NB4 (cell line): ENCODE measurements at places on chromosomes 4 and X.

GRCh38 chr4:131337936-131338335, 1811.2 kb upstream of the PCDH10 start:
- no peak for DNase-seq

- no peak for DNase-seq
Observed at GRCh38 chr4:6445403-6446129, 26.8 kb downstream of the PPP2R2C start.

- DNase-seq: no peak
Observed at GRCh38 chr4:38497121-38497520, 166.9 kb upstream of the KLF3 start.

GRCh38 chr4:6582889-6583490, 8.0 kb downstream of the MAN2B2 start:
- peak; percentile 66 for DNase-seq

DNA sequence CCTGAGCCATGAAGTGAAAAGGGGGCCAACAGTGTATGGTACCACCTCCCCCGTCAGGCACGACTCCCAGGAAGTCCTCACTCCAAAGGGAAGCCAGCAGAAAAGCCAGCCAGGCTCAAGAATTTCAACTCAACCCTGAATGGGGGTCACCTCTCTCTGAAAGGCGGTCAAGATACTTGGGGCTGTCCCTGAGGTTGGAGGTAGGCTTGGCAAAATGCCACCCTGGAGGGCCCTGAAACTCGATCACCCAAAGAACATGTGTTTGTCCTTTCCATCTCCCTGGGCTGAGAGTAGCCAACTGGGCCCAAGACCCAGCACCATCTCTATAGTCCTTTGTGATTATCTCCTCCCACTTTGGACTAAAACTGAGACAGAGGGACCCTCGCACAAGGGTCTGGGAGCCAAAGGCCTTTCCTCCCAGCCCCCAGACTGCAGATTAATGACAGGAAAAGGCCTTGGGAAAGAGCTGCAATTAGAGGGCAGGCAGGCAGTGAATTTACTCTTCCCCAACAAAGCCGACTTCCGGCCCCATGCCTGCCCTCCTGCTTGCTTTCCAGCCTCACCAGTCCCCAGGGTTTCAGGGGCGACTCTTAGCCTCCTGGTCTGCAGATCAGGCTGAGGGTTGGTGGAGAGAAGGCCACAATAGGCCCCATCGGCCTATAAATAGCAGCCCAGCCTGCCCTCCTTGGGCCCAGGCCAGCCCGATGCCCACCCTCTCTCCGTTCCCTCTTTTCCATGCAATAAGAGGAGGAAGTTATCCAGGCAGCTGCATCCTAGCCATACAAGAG, 5.6 kb downstream of the SASH3 start:
- peak; percentile 81 for DNase-seq

DNA sequence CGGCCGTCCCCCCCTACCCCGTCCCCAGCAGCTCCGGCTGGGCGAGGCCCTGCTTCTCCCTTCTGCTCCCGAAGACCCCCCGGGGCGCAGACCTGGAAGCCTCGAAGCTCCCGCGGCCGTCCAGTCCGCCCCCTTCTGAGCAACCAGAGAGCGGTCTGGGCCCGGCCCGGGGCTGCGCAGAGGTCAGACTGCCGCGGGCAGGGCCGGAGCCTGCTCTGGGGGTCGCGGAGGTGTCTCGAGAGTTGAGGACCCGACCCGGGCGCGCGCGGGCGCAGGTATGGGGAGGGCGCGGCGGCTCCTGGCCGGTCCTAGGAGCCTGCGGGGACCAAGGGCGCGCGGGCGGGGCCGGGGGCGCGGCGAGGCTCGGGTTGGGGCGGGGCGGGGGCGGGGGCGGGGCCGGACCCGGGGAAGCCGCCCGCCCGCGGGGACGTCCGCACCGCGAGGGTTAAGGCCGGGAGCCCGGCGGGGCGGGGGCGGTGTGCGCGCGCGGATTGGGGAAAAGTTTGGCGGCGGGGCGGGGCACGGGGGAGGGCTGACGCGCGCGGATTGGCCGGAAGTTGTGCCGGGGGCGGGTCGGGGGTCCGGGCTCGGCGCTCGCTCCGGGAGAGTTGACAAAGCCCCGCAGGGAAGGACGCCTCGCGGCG, at the start of gene FGFRL1:
FGFRL1 (plus strand) TSS at position 605 of the 644 bp plus-strand sequence. CDS start 860 bp downstream, outside the sequence.
- peak; percentile 97 for DNase-seq

- peak; percentile 74 for DNase-seq
Observed at GRCh38 chrX:154751203-154751668, 359 bp upstream of the GAB3 start.

DNA sequence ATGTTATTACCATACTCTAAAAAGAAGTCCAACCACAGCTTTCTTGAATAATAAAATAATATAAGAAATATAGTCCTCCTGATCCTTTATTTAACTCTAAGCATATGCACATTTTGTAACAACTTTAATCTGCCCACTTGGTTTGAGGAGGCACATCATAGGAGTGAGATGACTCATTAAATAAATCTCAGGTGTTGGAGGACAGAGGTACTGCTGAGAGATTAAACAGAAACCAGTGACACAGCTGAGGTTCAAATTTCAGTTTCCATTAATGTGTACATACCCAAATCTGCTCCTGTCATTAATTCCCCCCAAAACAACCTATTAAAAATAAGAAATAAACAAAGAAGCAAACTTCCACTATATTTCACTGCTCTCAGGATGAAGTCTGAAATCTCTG, 211.0 kb downstream of the KCTD8 start:
- no peak for DNase-seq

DNA sequence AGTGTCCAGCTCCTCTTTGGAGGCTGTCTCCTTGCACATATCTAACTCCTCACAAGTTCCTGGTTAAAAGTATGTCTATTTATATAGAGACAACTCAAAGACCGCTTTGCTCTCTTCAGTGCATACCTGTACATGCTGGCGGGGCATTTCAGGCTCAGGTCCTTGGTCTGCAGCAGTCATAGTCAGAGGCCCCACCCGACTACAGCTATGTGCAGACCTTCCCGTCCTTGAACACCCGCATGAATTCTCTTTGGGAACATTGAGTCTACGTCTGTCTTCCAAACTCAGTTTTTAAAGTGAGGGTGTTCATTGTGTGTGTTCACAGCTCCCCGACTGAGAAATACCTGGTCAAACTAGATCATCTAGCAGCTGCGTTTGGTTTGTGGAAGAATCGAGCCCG, 4.2 kb downstream of the BCOR start:
- no peak for DNase-seq

GRCh38 chr4:32136081-32136787, 1416.1 kb downstream of the PCDH7 start:
- no peak for DNase-seq

DNA sequence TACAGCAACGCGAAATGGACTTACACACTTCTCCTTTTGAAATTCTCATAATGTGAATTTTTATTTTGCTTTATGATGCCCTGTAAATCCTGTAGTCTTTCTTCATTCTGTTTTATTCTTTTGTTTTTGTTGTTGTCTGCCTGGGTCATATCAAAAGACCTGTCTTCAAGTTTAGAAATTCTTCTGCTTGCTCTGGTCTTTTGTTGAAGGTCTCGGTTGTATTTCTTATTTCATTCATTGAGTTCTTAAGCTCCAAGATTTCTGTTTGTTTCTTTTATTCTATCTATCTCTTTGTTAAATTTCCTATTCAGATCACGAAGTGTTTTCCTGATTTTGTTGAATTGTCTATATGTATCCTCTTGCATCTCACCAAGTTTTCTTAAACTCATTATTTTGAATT, 78.1 kb downstream of the GPAT3 start:
- DNase-seq: no peak

- DNase-seq: no peak
Observed at GRCh38 chrX:10496345-10496965, 123.9 kb downstream of the MID1 start.

DNA sequence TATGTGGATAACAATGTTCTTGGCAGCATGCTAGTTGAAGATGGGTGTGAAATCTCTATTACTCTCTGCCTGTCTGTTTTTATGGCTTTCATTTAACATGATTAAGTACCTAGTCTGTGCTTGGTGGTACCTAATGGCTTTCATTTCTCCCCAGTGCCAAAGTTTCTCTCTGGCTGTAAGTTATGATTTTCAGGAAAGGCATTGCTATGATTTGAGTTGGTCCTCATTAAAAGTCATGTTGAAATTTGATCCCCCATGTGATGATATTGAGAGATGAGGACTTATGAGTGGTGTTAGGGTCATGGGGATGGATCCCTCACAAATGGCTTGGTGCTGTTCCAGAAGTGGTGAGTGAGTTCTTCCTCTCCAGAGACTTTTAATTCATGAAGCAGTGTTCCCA, 162.4 kb upstream of the IL15 start:
- DNase-seq: no peak

DNA sequence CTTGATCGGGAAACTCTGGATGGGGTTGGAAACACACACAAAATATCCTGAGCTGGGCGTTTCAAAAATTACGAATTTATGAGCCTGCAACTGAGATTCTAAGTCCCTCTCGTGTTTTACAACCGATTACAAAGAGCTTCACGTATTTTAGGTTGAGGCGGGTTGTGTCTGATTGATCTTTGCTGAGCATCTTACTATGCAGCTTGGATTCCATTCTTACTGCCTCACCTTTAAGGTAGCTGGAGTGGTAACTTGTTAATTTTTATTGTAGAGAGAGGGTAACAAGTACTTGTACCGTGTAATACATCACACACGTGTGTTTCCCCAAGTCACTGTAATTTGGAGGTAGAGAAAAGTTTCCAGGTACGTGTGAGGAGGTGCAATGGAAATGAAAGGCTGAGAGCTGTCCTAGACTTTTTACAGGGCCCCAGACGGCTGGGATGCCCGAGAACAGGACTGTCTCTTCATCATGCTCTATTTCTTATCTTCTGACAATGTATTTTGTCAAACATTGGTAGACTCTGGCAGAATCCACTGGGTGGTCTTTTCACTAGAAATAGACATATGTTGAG, 97.8 kb upstream of the TENM3 start:
- DNase-seq: no peak

DNA sequence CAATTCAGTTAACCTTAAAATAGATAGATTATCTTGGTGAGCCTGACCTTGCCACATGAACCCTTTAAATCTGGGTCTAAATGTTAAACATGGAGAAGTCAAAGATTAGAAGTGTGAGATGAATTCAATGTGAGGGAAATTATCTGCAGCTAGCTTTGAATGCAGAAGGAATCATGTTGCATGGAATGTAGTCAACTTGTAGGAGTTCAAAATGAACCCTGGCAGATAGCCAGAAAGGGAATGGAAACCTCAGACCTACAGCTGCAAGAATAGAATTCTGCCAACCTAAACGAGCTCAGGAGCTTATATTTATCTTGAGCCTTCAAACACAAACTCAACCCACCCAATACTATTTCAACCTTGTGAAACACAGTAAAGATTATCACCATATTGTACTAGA, 632.5 kb downstream of the KCTD8 start:
- DNase-seq: no peak

GRCh38 chrX:155767051-155767875, 113.9 kb upstream of the VAMP7 start:
- DNase-seq: peak; percentile 45

- no peak for DNase-seq
Observed at GRCh38 chr4:3670521-3671519, 95.4 kb upstream of the ADRA2C start.

DNA sequence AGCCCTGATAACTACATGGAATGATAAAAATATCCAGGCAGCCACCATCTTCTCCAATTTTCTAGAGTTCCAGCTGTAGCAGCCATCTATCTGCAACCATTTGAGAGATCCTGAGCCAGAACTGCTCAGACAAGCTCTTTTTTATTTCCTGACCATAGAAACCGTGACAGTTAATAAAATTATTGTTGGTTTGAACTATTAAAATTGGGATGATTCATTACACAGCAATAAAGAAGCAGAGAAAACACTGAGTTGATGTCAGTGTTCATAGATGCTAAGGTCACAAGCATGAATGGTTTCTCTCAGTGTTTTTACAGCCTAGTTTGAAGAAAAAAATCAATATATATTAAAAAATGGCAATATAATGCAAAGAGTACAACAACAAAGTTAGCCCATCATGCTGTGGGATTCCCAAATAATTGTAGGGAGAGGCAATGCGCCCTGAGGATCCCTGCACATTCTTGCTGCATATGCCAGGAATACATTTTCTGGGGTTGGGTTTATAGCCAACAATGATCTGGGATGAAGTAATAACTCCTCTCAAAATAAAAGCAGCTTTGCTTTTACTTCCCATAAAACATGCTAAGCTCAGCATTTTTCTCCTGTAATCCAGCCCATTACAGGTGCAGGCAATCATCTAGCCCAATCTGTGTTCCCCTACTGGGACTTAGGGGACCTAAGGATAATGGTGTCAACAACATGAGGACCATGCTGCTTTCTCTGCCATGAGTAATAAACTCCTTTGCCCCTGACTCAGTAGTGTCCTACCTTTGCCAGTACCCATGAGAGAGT, 84.0 kb downstream of the PABPC4L start:
- DNase-seq: no peak

DNA sequence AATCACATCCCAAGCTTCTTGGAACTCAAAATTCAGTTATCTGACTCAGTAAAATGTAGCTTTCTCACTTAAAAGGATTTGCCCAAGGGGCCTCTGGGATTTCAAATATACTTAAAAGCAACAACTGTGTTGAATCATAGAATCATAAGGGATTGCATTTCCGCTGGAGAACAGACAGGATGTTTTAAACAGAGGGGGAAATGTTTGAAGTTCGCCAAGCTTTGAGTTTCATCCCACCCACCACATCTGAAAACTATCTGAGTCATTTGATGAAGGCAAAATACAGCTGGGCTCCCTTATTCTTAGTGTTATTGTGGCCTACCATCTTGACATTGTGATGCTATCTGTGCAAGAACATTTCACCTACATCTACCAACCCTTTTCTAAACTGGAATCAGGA, 73.5 kb downstream of the PPP1R2C start:
- no peak for DNase-seq

DNA sequence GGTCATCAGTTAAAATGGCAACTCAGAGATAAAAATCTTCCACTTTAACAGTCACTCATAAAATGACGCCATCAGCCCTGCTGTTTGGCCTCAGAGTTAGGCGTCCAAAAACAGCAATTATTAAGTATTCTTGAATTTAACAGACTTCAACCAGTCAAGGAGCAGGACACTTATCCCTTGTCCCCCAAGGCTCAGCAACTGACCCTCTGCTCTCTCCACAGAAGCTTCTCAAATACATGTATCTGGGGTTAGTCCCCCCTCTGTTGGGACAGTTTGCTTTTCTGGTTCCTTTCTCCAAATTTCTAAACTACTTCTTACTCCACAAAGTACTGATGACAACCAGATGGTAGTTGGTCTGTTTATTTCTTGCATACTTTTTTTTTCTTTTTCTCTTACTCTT, 54.4 kb downstream of the SOD3 start:
- no peak for DNase-seq

DNA sequence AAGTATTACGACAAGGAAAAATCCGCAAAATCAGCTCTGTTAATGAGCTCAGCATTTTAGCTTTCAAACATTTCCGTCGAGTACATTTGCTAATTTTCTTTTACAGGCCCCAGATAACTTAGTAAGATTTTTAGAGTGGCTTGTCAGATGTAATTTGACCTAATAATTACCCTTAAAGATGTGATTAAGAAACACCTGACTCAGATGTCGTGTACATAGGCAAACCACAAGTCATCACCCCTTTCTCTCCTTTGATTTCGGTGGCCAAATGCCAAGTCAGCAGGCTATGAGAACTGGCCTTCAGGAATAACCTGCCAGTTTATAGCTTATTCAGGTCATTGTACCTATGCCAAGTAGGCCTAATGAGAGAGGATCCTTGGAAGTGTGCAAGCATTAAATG, 369.6 kb downstream of the PCDH7 start:
- DNase-seq: no peak

GRCh38 chr4:19927381-19927780, 324.3 kb upstream of the SLIT2 start:
- DNase-seq: no peak

- DNase-seq: no peak
Observed at GRCh38 chr4:66522244-66522643, 852.0 kb upstream of the EPHA5 start.
